NCI-H1694 (cell line): ENCODE measurements at places on chromosomes 4 and X.

DNA sequence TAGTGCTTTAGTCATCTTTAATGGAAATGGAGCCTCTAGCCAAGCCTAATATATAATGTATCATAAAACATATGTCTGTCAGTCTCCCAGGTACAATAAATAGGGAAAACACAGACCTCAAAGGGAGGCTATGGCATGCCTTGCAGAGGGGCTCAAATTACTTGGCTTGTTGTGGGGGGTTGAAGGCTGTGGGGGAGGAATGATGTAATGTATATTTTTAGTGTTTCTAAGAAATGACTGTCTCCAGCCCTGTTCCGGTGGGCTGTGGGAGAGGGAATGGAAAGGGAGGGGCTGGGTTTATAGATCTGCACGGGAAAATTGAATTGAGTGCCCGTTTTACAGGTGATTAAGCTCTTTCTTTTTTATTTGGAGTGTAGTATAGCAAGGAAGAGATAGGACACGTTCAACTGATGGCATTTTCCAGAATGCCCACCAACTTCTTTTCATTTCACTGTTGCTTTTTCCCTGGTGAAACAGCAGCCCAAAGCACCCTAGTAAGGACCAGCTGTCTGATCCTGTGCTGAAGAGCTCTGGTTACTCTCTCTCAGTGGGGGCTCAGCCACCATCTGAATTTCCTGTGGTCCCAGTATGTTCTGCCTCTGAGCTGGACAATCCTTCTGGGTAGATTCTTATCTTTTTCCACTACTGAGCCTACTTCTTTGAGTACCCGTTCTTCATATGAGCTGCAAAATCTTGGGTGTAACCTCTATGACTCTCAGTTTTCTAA is 220.7 kb upstream of the CASK start:
- no peak for DNase-seq

DNA sequence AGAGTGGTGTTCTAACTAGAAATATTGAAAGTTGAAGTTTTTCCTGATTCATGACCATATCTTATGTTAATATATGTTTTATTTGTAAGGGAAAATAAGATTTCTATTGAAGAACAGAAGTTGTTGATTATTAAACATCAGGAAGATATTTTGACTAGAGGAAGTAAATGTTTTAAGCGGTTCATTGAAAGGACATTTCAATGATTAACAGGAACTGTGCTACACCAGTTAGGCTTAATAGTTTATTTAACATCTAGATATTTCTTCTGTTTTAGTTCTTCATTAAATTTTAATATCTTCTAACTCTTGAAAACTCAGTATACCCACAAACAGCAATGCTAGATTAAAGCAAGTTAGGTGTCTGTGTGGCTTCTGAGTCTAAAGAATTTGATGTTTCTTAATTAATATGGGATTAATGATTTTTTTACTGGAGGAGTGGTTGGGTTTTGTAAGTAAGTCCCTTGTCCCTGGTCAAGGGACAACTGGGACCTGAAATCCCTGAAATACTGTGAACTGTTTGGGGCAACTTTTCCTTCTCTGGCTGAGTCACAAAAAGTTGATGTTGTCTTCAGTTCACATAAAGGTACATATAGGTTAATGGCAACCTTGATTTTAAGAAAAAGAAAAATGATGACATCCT is 42.9 kb upstream of the CYP4V2 start:
- DNase-seq: no peak

DNA sequence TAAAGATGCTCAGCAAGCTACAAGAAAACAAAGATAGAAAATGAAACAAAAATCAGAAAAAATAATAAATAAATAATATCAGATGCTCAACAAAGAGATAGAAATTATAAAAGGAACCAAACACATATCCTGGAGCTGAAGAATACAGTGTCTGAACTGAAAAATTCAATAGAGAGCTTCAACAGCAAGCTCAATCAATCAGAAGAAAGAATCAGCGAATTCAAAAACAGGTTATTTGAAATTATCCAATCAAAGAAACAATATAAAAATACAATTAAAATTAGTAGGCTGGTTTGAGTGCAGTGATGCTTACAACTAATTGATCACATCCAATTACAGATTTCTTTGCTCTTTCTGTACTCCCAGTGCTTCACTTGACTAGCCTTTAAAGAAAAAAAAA is 40.8 kb upstream of the FOXR2 start:
- DNase-seq: no peak

- DNase-seq: no peak
Measured at GRCh38 chr4:1237981-1238675, 10.8 kb downstream of the CTBP1 start.

GRCh38 chr4:74473155-74473811 is 28.3 kb downstream of the AREG start:
- DNase-seq: no peak

DNA sequence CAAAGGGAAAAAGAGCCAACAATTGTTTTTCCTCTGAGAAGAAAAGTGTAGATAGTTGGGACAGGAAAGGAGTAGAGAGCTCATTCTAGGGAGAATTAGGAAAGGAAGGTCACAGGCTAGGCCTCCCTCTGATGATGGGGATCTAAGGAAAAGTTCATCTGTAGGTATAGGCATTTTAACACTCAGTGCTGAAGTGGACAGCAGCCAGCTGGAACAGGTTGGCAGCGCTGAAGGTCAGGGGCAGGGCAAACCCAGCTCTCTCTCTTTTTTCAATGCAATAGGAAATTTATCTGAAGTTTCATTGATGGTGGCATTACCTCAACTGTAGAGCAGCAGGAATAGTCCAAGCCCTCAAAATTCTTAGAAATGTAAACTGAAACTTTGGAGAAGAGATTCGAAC is 98.5 kb upstream of the ETNPPL start:
- no peak for DNase-seq
